ENCODE measurements at places on chromosomes 1 and 21. TPM values are rescaled to one million over a fixed set of nuclear protein-coding genes. Genes with fewer than 3 reads are reported as not detected.

Gene CGN
- total RNA-seq = 2.6 TPM

Gene AIM2
- total RNA-seq = 14.4 TPM

Gene CD164L2
- total RNA-seq = not detected

Gene SPRR1B
- total RNA-seq = not detected

Gene S1PR1
- 125 TPM for total RNA-seq

Gene PLA2G4A
- total RNA-seq = 0.27 TPM

Gene NMNAT2
- total RNA-seq = not detected

Gene FCAMR
- not detected for total RNA-seq

Gene ATP8B2
- 48.0 TPM for total RNA-seq

Gene ACTA1
- not detected for total RNA-seq

Gene GUCA2B
- not detected for total RNA-seq

Gene PRR9
- total RNA-seq = not detected

Gene SAMSN1
- 89.4 TPM for total RNA-seq

Gene ALDH4A1
- 7.4 TPM for total RNA-seq

Gene TAL1
- total RNA-seq = 0.11 TPM

Gene TEX38
- not detected for total RNA-seq
